ENCODE measurements at places on chromosomes 13 and 19.

DNA sequence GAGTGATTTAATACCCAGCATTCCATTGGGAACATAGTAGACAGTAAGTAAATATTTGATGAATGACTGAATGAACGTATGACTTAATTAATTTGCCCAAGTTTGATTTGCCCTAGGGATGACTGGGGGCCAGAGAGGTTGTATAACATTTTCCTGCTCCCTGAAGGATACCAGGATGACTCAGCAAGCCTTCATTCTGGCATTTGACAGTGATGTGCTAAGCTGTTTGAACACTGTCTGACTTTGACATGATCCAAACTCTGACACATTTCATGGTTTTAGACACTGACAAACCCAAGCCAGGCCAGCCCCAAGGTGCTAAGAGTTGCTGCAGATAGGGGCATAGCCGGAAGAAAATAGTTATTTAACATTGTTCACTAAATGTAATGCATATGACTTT is 53.4 kb upstream of the KLF12 start:
- H3K27ac ChIP-seq: no peak overlapping the region
- H3K27me3 ChIP-seq: no peaks in the 10 kb centered on the region
- no peak for DNase-seq
- no peak overlapping the region for H3K4me3 ChIP-seq
- H3K36me3 ChIP-seq: no peaks in the 10 kb centered on the region
- no peaks in the 10 kb centered on the region for H3K4me1 ChIP-seq

DNA sequence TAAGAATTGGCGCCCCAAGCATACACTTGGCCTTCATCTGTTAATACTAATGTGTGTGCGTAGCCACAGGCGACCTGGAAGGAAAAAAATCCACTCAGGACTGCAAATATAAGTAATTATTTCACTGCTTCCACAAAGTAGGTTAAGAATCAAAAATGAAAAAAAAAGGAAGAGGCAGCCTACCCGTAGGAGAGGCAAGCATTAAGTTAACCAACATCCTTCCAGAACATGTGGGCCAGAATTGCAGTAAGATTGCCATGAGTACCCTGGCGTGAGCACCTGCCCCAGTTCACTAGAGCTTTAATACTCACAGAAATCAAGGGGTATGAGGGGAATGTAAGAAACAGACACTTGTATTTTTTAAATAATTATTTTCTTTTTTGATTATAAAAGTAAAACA is 22.2 kb downstream of the RCBTB2 start:
- H3K4me3 ChIP-seq: no peak overlapping the region
- H3K4me1 ChIP-seq: peaks cover 7% of the 10 kb centered on the region
- no peaks in the 10 kb centered on the region for H3K27me3 ChIP-seq
- H3K27ac ChIP-seq: no peak overlapping the region

DNA sequence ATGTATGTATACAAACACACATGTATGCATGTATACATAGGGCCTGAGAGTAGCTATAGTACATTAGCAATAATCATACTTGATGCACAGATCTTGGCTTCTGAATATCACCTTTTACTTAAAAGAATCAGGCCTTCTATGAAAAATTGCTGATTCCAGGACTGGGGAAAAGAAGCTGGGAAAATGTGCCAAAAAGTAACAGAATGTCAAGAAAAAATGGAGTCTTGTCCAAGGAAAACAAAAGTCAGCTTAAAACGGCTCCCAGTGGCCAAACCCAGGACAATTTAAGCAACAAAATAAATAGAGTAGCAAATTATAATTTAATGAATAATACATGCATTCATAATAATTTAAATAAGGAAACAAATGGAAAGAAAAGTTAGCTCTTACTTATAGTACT is 2104.9 kb downstream of the PCDH9 start:
- H3K4me3 ChIP-seq: no peak overlapping the region
- no peak overlapping the region for H3K27ac ChIP-seq
- no peaks in the 10 kb centered on the region for H3K27me3 ChIP-seq

DNA sequence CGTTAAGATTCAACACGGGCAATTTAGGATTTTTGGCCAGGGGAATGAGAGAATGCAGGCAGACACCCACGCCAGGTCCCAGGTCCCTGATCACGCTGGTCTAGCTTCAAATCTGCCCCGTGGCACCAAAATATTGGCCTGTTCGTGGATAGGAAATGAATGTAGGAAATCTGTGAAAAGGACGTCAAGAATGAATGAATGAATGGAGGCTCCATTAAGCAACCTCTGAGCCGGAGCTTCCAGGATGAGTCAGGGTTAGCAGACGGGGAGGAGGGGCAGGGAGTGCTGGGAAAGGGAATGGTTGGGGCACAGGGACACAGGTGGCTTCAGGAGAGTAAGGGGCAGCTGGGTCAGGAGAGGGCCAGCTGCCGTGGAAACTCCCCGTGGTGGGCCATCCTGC is 4.2 kb downstream of the SULT2B1 start:
- H3K4me3 ChIP-seq: no peak overlapping the region
- no peak for DNase-seq
- no peaks in the 10 kb centered on the region for H3K36me3 ChIP-seq

Measured in common myeloid progenitor, CD34-positive (primary cell).